ENCODE measurements at places on chromosomes 2 and 18.

DNA sequence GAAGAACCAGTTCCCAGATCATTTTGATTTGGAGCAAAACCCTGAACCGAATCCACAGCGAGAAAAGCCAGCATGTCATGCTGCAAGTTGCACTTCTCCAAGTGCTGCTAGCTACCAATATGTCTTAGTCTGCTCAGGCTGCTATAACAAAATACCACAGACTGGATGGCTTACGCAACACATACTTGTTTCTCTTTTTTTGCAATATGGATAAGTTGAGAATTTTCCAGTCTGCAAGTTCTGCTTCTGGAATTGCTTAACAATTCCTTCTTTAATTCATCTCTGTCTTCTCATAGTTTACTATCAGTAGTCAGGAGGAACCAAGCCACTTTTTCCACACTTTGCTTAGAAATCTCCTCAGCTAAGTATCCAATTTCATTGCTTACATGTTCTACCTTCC, 105.9 kb upstream of the RBBP8 start:
- no peak for DNase-seq

DNA sequence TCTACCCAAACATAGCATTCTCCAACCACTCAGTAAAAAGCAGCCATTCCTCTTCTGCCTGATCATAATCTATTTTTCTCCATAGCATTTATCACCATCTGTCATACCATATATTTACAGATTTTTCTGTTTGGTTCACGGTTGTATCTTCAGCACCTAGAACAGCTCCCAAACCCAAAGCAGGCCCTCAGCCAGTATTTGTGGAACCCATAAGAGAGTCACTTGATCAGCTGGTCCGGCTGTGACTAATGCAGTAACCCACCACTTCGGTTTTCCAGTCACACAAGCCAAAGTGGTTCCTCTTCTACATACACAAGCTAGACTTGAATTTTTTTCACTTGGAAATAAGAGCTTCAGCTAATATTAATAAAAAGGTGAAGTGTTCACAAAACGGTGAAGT, 511.6 kb upstream of the CELF4 start:
- no peak for DNase-seq

GRCh38 chr2:236622660-236623059, 53.0 kb downstream of the ACKR3 start:
- DNase-seq, result no peak

DNA sequence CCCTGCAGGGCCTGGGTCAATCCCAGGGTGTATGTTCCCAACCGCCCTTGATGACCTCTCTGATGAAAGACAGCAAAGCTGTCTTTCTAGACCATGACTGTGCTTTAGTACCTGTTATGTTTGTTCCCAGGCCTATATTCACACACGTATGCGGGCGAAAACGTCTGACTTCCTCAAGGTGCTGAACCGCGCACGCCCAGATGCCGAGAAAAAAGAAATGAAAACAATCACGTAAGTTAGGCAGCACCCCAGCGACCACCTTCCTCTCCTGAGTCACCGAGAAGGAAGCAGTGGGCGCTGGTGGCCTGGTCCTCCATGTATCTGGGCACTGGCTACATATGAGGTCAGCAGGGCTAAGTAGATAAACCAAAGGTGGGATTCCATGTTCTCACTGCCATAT, 11.1 kb upstream of the GPBAR1 start:
- DNase-seq, result no peak

DNA sequence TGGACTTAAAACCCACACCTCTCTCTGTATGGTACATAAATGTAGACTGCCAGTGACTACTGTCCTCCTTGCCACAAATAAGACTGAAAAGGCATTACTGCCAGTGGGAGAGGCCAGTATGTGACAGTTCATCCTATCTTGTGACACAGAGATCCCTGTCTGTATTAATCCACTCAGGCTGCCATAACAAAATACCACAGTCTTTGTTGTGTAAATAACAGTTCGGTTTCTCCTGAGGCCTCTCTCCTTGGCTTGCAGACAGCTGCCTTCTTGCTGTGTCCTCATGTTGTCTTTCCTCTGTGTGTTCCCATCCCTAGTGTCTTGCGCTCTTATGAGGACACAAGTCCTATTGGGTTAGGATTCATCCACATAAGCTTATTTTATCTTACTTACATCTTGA, 46.4 kb upstream of the IL1RL1 start:
- no peak for DNase-seq

GRCh38 chr18:3440341-3440740, 9.6 kb upstream of the TGIF1 start:
- no peak for DNase-seq
